ENCODE measurements at places on chromosomes 6 and 20.

DNA sequence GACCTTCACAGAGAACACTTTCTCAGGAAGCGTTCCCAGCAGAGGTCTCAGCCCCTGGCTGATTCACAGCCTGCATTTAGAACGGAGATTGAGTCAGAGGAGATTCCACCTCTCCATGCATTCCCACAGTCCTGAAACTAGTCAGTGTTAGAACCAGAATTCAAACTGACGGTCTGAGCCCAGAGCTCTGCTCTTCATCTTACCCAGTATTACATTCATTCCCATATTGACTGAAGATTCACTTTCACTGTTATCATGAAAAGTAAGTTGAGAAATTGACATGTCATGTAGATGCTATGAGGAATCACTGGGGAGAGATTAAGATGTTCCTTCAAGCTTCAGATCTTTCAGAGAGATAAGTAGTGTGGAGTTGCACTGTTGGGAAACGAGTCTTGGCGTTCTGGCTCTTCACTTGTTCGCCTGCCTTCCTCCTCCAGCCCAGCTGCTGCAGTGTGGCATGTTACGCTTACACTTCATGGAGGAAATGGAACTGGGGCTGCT, 28.3 kb downstream of the MAS1 start:
- no peak for DNase-seq
- no peaks in the 10 kb centered on the region for H3K36me3 ChIP-seq
- peaks cover 6% of the 10 kb centered on the region for H3K4me1 ChIP-seq

DNA sequence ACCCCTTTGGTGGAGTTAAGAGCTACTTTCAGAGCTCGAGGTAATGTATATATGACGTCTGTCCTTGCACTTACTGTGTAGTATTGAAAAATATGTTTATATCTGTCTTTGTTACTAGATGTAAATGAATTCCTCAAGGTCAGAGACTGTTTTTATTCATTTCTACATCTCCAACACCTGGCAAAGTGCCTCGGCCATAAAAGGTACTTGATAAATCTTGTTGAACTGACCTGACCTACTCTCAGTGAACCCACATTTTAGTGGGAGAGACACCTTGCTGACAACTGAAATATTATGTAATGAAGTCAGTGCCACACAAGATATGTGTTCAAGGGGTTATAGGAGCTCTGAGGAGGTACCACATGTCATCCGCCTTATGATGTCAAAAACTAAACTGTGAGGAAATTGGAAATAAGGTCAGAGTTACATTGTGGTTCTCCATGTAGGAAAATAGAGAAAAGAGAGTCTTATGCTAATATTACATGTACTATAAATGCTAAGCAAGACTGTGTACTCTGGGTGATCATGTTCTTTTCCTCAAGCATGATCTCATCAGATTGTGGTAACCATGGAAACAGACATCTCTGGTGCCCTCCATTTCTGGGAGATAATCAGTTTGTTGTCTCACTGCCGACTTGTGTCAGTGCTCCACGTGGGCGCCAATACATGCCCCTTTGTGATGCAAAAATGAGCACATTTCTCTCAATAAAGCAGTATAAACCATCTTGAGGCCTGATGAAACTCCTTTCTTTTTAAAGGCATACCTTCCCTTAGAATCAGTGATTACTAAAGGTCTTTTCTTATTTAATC, 5.7 kb upstream of the TMEM30A start:
- H3K27me3 ChIP-seq, result no peaks in the 10 kb centered on the region
- H3K4me3 ChIP-seq, result no peak overlapping the region
- peaks cover 6% of the 10 kb centered on the region for H3K36me3 ChIP-seq
- no peak overlapping the region for H3K27ac ChIP-seq

GRCh38 chr20:25177890-25178321, 17.6 kb upstream of the ENTPD6 start:
- H3K4me1 ChIP-seq, result no peaks in the 10 kb centered on the region
- no peaks in the 10 kb centered on the region for H3K36me3 ChIP-seq
- H3K27ac ChIP-seq, result no peak overlapping the region
- no peak overlapping the region for H3K4me3 ChIP-seq
- peaks cover 12% of the 10 kb centered on the region for H3K27me3 ChIP-seq

- no peaks in the 10 kb centered on the region for H3K27me3 ChIP-seq
- no peak overlapping the region for H3K4me3 ChIP-seq
- H3K36me3 ChIP-seq, result no peaks in the 10 kb centered on the region
- no peak overlapping the region for H3K27ac ChIP-seq
- no peak for DNase-seq
These were observed 205.4 kb downstream of the TPBG start for GRCh38 chr6:82569022-82569421.

GRCh38 chr20:9506280-9506821, 8.0 kb upstream of the LAMP5 start:
- no peak for DNase-seq
- no peak overlapping the region for H3K4me3 ChIP-seq
- H3K4me1 ChIP-seq, result no peaks in the 10 kb centered on the region
- H3K27me3 ChIP-seq, result peaks cover 34% of the 10 kb centered on the region
- no peaks in the 10 kb centered on the region for H3K36me3 ChIP-seq
- no peak overlapping the region for H3K27ac ChIP-seq

DNA sequence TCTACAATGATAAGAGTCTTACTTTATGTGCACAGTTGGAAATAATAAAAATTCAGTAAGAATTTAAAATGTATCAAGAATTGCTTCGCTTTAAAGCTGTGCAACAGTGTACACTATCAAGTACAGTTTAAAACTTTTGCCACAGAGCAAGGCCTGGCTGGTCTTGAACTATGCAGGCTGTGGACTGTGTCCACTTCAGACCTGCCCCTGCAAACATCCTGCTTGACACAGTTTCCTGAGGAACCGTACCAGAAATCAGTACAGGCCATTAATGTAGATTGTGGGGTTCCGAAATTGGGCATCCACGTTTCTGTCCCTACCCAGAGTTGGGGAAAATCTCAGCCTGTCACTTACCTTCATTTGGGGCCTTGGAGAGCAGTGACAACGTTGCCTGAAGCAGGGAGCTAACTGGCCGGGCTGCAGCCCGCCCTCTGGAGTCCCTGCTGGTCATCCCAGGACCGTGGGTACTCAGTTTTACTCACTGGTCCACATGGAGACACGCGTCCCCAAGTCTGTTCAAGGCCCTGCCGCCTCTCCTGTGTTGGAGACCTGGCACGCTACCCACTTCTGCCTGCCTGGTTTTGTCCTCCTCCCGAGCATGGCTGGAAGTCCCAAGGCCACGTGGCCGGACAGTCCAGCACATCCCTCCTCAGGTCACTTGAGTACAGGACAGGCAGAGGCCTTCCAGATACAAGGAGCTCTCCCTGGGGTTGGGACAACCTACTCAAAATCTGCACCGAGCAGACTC, 8.4 kb downstream of the NINL start:
- no peaks in the 10 kb centered on the region for H3K27me3 ChIP-seq
- no peaks in the 10 kb centered on the region for H3K36me3 ChIP-seq
- peaks cover 3% of the 10 kb centered on the region for H3K4me1 ChIP-seq
- H3K27ac ChIP-seq, result no peak overlapping the region
- no peak overlapping the region for H3K4me3 ChIP-seq

All from T-helper 2 cell treated with Interferon-gamma antibody and Interleukin-4, amounts not matched to agents 5 μg/mL and 100 μg/mL, for 36 hours (primary cell).